NCI-H524 treated with DMSO at 0.1 percent for 48 hours (cell line): ENCODE measurements at places on chromosomes 3 and 15.

GRCh38 chr3:128182656-128183055, 29.4 kb downstream of the EEFSEC start:
- no peak for DNase-seq

DNA sequence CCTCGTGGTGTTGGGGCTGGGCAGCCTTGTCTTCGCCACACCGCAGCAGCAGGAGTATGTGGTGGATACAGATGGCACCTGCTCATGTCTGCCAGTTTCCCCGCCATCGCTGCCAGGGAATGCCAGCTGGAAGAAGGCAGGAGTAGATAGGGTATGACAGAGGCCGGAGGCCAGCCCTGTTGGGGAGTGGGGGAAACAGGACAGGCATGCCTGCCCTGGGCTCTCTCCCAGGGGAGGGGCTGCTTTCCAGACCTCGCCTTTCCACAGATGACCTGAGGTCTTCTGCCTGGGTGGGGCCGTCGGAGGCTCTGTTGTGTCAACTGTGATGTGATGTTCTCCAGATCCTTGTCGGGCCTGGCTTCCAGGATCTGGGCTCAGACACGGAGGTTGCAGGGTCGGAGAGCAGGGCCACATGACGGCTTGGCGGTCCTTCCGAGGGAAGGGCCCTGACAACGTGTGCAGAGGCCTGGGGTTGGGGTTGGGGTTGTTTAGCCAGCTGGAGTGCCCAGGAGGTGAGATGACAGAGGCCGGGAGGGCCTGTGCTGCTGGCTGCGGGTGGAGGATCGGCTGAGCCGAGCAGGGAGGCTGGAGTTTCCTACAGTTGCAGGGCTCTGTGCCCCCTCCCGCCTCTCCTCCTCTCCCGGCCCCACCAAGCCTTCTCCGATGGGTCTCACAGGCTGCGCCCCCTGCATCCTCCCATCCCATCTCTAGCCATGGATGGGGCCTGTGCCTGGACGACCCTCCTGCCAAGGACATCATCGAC, 102.0 kb downstream of the TBC1D2B start:
- no peak for DNase-seq

DNA sequence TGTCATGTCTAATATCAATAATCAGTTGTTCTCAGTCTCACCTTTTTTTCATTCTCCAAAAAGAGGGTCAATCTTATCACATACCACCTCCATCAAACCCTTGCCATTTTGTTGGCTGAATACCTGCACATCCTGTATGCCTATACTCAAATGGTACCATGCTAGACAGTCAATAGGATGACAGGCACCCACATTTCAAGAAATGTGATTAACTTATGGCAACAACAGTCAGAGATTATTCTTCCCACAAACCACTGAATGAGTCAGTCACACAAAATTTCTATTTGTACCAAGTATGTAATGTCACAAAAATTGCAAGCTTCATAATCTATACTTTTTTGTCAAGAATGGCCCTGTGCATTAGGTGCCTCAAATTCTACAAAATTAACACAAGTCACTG, 5.1 kb upstream of the SLC27A2 start:
- no peak for DNase-seq

- no peak for DNase-seq
These were observed 3.1 kb downstream of the IFRD2 start for GRCh38 chr3:50289130-50289529.

DNA sequence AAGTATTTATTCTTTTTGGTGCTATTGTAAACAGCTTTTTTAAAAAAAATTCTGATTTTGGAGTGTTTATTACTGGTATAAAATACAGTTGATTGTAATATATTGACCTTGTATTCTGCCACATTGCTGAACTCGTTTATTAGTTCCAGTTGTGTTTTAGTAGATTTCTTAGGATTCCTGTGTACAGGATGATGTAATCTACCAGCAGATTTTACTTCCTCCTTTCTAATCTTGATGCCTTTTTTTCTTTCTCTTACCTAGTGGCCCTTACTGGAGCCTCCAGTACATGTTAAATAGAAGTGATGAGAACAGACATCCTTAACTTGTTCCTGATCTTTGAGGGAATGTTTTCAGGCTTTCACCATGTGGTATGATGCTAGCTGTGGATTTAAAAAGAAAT, 70.4 kb upstream of the KY start:
- DNase-seq, result no peak

DNA sequence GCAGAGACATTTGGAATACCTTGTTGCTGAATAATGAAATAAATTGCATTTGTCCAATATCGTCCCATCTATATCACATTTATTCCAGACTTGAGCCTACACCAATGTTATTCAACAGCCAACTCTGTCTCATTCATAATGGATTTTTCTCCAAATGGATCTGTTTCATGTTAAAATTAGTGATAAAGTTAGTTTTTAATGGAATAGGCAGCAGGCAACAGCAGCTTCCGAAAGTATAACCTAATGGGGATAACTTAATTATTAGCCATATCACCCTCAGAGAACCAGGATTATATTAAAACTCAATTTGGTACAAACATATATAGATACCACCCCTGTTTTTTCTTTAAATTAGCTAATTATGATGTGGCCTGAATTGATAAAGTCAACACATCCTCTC, 86.5 kb upstream of the ICE2 start:
- DNase-seq, result no peak

GRCh38 chr3:82957696-82958095, 1196.3 kb upstream of the GBE1 start:
- no peak for DNase-seq

GRCh38 chr15:59797756-59798604, 108.9 kb upstream of the BNIP2 start:
- DNase-seq, result no peak

- no peak for DNase-seq
These were observed 36.7 kb upstream of the CTDSPL start for GRCh38 chr3:37824954-37825328.
